ENCODE measurements at places on chromosomes 11 and 22.

DNA sequence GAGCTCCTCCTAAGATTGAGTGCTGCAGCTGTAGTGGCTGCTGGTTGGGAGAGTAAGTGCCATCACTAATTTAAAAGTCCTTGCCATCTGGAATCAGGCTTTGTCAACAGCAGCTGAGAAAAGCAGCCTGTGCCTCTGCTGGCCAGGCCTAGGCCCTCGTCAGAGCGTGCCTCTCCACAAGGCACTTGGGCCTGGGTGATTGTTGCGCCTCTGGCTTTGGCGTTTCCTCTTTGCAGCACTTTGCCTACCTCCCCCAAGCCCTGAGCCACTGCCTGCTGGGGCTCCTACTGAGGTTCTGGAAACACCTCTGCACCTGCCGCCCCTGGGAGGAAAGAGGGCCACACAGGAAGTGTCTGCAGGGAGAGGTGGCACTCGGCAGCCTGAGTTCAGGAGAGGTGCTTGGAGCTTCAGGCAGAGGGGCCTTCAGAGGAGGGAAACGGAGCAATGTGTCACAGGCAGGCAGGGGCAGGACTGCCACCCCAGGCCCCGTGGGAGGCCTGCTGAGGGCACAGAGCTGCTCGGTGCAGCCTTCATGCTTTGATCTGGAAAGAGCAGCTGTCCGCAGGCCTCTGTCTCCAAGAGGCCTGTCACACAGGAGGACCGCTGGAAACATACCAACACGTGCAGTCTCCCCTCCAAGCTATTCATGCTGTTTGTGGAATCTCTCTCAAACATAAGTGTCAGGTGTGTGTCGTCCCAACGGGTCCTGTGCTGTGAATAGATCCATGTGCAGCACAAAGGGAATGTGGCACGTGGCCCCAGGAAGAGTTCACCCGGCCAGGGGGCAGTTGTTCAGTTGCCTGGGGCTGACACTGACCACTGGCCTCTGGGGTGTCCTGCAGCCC, 61.5 kb upstream of the EMID1 start:
- DNase-seq: no peak

GRCh38 chr11:28315440-28315839, 207.3 kb downstream of the METTL15 start:
- no peak for DNase-seq

GRCh38 chr11:2470495-2470894, 25.7 kb downstream of the KCNQ1 start:
- DNase-seq: no peak

DNA sequence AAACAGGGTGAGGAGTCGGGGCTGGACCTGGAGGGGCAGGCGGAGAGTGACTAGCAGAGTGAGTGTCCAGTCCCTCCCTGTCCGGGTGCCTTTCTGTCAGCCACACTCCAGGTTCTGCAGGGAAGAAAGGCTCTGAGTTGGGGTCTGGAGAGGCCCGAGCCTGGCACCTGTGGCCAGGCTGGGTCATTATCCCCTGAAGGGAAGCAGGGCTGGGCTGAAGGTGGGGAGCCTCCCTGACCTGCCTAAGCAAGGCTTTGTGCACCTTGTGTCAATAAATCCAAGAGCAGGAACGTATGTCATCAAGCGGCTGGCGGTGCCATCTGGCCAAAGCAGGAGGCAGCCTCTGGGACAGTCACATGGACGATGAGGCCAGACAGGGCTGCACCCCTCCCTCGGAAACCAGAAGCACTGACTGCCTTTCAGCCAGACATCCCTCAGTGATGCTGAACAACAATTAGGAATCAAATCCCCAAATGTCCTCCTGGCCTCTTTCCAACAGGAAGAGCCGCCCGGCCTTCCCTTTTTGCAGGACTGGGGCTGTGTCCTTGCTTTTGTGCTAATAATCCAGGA, 73.9 kb upstream of the FGF3 start:
- no peak for DNase-seq
